Forelimb muscle (tissue), 1 donor: ENCODE measurements at places on chromosomes 3 and 15. TPM values are rescaled to one million over a fixed set of nuclear protein-coding genes. Genes with fewer than 3 reads are reported as not detected.

Gene ANKRD34C
- not detected for polyA plus RNA-seq

Gene EPB42
- 3.0 TPM for polyA plus RNA-seq

Gene POLQ
- 2.5 TPM for polyA plus RNA-seq

Gene AGTR1
- 26.2 TPM for polyA plus RNA-seq

Gene HTR3E
- polyA plus RNA-seq, result not detected

Gene CERS3
- polyA plus RNA-seq, result 1.5 TPM

Gene COL6A5
- polyA plus RNA-seq, result 0.13 TPM

Gene DIPK2A
- polyA plus RNA-seq, result 20.4 TPM
